Smooth muscle cell of the pulmonary artery (primary cell): ENCODE measurements at places on chromosomes 6 and 20. TPM values are rescaled to one million over a fixed set of nuclear protein-coding genes. Genes with fewer than 3 reads are reported as not detected.

The CALHM4 gene
- total RNA-seq = 0.20 TPM in 1 of 2 replicates, not detected in the other

The LRRN4 gene
- 0.07 TPM in 1 of 2 replicates, not detected in the other for total RNA-seq

The TGM3 gene
- total RNA-seq = not detected in 2 replicates

The NR2E1 gene
- not detected in 2 replicates for total RNA-seq

The SLC4A11 gene
- 0.20 and 1.2 TPM in 2 replicates for total RNA-seq

The SLC22A7 gene
- not detected in 2 replicates for total RNA-seq

The SOD2 gene
- 673 and 2,074 TPM in 2 replicates for total RNA-seq

The PROKR2 gene
- total RNA-seq = not detected in 2 replicates

The ACTL10 gene
- 2.3 and 3.5 TPM in 2 replicates for total RNA-seq

The PLCB4 gene
- total RNA-seq = 4.8 and 6.9 TPM in 2 replicates

The WFDC5 gene
- total RNA-seq = not detected in 2 replicates

The ATP6V1G2 gene
- 1.5 and 4.3 TPM in 2 replicates for total RNA-seq

The TREM2 gene
- not detected in 2 replicates for total RNA-seq

The ADGRF4 gene
- total RNA-seq = 0.07 and 0.10 TPM in 2 replicates

The C2 gene
- 1.7 and 4.7 TPM in 2 replicates for total RNA-seq

The LY6G6F gene
- not detected in 2 replicates for total RNA-seq

The E2F3 gene
- 6.7 and 10.4 TPM in 2 replicates for total RNA-seq

The TTI1 gene
- 19.0 and 19.2 TPM in 2 replicates for total RNA-seq

The OLIG3 gene
- not detected in 2 replicates for total RNA-seq

The HLA-DQB2 gene
- not detected in 2 replicates for total RNA-seq

The SULF2 gene
- 8.1 and 20.9 TPM in 2 replicates for total RNA-seq

The CST1 gene
- 0.63 and 31.1 TPM in 2 replicates for total RNA-seq

The OPRL1 gene
- 2.3 and 2.4 TPM in 2 replicates for total RNA-seq

The DLL1 gene
- 0.30 and 0.78 TPM in 2 replicates for total RNA-seq

The RSPO3 gene
- 1.7 and 8.0 TPM in 2 replicates for total RNA-seq

The HLA-DPA1 gene
- total RNA-seq = 0.17 and 3.8 TPM in 2 replicates

The MEP1A gene
- not detected in 2 replicates for total RNA-seq

The PACSIN1 gene
- total RNA-seq = 0.07 TPM in 1 of 2 replicates, not detected in the other

The LY6G5C gene
- 0.26 and 0.85 TPM in 2 replicates for total RNA-seq

The PLG gene
- not detected in 2 replicates for total RNA-seq

The SIRPA gene
- total RNA-seq = 7.9 and 13.6 TPM in 2 replicates

The GNAS-AS1 gene
- 0.72 and 1.2 TPM in 2 replicates for total RNA-seq

The PRDM13 gene
- total RNA-seq = 0.07 TPM in 1 of 2 replicates, not detected in the other

The ZCCHC3 gene
- 10.0 and 13.7 TPM in 2 replicates for total RNA-seq

The RING1 gene
- 33.2 and 33.3 TPM in 2 replicates for total RNA-seq

The SNPH gene
- total RNA-seq = 12.0 and 21.3 TPM in 2 replicates

The ZNF311 gene
- total RNA-seq = 0.99 and 1.3 TPM in 2 replicates

The HLA-DRA gene
- 0.07 and 5.2 TPM in 2 replicates for total RNA-seq

The HTR1E gene
- total RNA-seq = 0.03 TPM in 1 of 2 replicates, not detected in the other

The PFDN4 gene
- total RNA-seq = 31.9 and 56.2 TPM in 2 replicates

The GINM1 gene
- 70.2 and 94.7 TPM in 2 replicates for total RNA-seq

The ZC2HC1B gene
- total RNA-seq = not detected in 2 replicates

The AK9 gene
- total RNA-seq = 2.9 and 5.0 TPM in 2 replicates

The NHLRC1 gene
- 2.6 and 2.9 TPM in 2 replicates for total RNA-seq

The SLC22A16 gene
- total RNA-seq = not detected in 2 replicates

The LATS1 gene
- total RNA-seq = 12.7 and 14.1 TPM in 2 replicates

The THBD gene
- 21.1 and 52.5 TPM in 2 replicates for total RNA-seq

The RBPJL gene
- not detected in 2 replicates for total RNA-seq

The ID4 gene
- 6.1 and 19.0 TPM in 2 replicates for total RNA-seq

The KCNS1 gene
- 1.4 and 2.4 TPM in 2 replicates for total RNA-seq

The RNF217 gene
- 28.0 and 46.2 TPM in 2 replicates for total RNA-seq

The TRAPPC3L gene
- 0.07 TPM in 1 of 2 replicates, not detected in the other for total RNA-seq

The ASCC3 gene
- 84.8 and 113 TPM in 2 replicates for total RNA-seq

The PARD6B gene
- 0.20 and 0.59 TPM in 2 replicates for total RNA-seq

The SPATS1 gene
- total RNA-seq = not detected in 2 replicates

The UNC5CL gene
- total RNA-seq = under 0.01 and 0.07 TPM in 2 replicates

The LY6G6D gene
- total RNA-seq = not detected in 2 replicates

The FLRT3 gene
- total RNA-seq = 0.52 and 0.76 TPM in 2 replicates

The BPI gene
- 0.13 and 0.30 TPM in 2 replicates for total RNA-seq
